ENCODE measurements at places on chromosomes 6 and 20.

GRCh38 chr20:4763723-4764510 is 42.2 kb downstream of the PRND start:
- no peak for DNase-seq

DNA sequence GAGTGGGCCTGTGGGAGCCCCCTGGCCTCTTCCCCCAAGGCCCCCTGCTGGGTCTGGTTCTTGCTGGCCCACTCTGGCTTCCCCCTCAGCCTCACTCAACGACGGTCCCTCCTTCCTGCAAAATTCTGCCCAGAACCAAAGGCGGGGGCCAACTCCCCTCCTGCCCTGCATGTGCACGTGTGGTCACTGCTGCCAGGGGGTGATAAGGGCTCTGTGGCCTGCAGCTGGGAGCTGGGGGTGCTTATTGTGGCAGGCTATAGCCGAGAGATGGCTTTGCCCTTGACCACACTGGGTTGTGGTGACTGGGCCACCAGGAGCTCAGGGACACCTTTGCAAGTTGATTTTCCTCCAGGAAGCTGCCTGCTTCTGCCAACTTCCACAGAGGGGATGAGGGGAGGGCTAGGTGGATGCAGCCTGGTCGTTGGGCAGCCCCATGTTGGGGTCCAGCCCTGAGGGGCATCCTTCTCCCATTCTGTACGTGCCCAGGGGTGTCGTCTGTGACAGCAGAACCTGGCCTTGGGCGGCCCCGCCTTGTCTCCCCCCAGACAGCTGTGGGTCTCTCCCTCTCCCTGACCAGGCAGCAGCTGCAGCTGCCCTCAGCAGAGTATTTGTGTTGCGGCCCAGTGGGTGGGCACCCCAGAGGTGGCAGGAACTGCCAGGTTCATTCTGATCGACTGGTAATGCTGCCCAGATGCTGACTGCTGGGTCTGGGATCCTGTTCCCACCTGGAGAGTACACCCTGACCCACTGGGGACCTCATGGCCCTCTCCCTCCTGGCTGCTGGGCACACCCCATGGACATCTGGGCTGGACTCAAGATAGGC is 5.6 kb downstream of the TCEA2 start:
- DNase-seq, result no peak

GRCh38 chr6:52489881-52490280 is 69.7 kb downstream of the EFHC1 start:
- no peak for DNase-seq

DNA sequence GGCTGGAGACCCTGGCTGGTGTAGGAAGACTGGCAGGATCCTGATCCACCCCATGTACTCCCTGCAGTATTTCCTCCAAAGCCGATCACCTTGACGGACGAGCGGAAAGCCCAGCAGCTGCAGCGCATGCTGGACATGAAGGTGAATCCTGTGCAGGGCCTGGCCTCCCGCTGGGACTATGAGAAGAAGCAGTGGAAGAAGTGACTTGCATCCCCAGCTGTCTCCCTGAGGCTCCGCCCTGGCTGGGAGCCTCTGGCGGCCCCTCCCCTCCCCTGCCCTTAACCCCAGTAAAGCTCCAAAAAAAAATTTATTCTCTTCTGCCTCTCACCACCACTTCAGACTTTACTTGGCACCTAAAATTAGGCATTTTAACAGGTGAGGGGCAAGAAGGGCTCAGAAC is 7.0 kb downstream of the COX4I2 start:
- DNase-seq, result no peak

GRCh38 chr20:57386762-57387161 is 4.4 kb upstream of the RBM38 start:
- DNase-seq, result no peak

- DNase-seq, result no peak
These were observed 17.7 kb downstream of the GFRA4 start for GRCh38 chr20:3645309-3646066.

- peak; percentile 85 for DNase-seq
These were observed at the start of gene HSD17B8 for GRCh38 chr6:33204415-33205190. TSS of gene HSD17B8 (plus strand) at chr6:33204655. CDS start at chr6:33204669, 14 bp downstream.
